ENCODE measurements at places on chromosomes 5 and 9.

DNA sequence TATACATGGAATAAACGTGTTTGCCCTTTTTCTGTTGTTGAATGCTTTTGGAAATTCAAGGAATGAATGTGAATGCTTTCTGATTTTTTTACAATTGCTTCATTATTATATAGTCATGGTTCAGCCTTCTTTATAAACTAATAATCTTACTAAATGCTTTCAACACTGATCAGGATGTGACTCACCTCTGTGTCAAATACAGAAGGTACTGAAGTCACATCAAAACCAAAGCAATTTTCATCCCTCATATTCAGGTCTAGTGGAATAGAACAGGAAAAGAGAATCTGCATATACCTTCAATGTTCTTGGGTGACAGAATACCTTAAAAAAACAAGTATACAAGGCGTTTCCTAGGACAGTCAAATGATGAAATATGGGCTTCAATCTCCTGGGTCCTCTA, 170.7 kb downstream of the PDE4D start:
- no peak for DNase-seq

DNA sequence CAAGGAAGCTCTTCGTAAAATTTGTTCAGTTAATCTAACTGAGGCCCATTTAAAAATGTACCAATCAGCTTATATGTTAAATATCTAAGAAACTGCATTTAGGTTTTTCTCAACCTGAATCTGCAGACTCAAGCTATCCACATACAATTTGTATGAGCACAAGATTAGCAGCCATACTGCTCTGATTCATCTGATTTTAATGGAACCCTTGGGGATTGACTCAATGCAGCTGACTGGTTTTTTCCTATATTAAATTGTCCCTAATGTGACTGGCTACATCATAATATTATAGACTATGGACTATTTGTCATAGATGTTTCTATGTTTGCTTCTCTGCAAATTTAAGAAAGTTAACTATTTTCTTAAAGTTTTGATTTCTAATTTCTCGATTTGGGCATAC, 451.0 kb upstream of the TUSC1 start:
- DNase-seq, result no peak

DNA sequence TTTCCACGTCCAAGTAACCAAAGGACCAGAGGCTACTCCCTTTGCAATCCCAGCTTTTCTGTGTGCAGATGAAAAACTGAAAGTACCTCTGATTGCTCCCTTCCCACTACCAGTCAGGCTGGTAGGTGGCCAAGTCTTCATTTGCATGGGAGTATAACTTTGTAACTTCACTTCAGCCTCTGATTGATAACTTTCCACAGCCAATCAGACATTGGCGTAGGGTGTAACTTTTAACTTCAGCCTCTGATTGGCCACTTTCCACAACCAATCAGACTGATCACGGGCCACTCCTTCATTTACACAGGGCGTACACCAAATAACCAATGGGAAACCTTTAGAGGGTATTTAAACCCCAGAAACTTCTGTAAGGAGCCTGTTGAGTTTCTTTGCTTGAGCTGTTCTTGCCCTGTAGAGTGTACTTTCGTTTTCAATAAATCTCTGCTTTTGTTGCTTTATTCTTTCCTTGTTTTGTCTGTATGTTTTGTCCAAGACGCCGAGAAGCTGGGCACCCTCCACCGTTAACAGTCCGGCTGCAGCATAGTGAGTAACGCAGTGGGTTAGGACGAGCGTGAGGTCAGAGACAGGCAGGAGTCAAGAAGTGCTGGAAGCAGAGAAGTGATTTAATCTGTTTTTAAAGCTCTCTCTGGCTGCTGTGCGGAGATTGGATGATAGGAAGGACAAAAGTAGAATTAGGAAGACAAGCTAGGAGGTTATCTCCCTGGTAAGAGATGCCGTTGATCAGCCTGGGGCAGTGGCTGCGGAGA, 3.5 kb upstream of the EXOSC2 start:
- no peak for DNase-seq

DNA sequence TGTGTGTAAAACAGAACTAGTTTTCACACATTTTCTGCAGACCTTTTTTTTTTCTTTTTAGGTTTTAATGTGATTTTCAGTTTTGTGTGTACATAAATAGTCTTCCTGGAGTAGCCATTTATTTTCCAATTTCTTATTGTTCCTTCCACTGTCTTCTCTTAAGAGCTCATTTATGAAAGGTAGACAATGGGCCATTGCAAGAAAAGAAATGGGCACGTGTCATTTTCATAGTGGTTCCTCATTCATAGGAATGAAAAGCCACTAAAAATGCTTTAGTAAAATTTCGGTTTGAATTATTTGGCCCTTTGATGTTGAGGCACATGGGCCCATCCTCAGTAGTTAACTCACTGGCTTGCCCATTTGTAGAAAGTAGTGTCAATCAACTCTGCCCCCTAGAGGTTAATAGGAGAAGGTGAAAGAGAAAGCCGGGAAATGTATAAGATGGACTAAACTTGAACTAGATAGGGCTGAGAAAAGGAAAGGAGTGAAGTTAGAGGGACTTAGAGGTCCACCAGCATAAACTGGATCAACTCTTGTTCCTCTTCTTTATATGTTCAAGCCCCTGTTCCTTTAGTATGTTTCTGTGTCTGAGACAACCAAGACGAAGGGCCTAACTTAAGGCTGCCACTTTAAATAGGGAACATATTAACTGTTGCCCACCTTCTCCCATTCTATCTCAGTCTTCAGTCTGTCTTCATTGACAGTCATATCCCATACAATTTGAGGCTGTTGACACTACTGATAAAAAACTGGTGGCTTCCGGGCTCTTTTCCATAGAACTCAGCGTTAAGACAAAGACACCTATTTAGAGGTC, 72.6 kb downstream of the SMARCA2 start:
- DNase-seq, result peak; percentile 63

DNA sequence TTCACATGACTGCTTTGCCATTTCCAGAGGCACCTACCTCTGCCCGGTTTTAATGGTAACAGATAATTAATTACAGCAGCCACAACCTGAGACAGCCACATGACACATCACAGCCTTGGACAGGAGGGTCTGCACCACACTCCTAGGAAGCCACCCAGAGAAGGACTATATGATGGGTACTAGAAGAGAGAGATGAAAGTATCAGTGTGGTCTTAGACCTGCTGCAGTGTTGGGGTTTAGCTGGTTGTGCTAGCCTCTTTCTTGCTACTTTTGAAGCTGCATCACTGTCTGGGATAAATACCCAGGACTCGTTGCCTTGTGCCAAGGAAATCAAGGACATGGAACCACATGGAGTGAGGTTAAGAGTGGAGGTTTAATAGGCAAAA, 266.4 kb downstream of the ICE1 start:
- DNase-seq, result no peak

- DNase-seq, result no peak
These were observed 32.1 kb upstream of the FCN1 start for GRCh38 chr9:134949681-134950385.

GRCh38 chr9:117073539-117074341, 341.1 kb downstream of the ASTN2 start:
- peak; percentile 3 for DNase-seq

DNA sequence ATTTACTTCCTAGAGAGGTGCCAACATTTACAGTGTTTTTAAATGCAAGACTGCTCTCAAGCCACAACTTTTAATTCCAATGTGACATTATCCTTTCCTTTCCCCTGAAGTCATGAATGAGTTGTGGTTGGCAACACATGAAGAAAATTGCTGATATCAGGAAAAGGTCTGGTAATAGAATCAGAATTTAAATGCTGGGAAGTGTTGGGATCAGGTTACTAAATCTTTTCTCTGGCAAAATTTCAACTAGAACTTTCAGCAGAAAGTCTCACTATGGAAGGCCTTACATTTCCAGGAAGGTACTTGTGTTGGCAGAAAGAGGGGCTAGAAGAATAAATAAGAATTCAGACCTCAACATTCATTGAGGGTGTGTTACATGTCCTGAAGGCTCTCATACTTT, 10.6 kb upstream of the SLC44A1 start:
- no peak for DNase-seq

GRCh38 chr9:111728617-111729366, 65.9 kb downstream of the SHOC1 start:
- DNase-seq, result no peak

- DNase-seq, result peak; percentile 75
These were observed 227.3 kb upstream of the DAB2 start for GRCh38 chr5:39652036-39652435.

- no peak for DNase-seq
These were observed 859.2 kb upstream of the SEMA6A start for GRCh38 chr5:117433818-117434217.

- peak; percentile 31 for DNase-seq
These were observed 144.5 kb downstream of the GCNT1 start for GRCh38 chr9:76603448-76603895.

GRCh38 chr9:87524061-87524460, 26.4 kb downstream of the DAPK1 start:
- no peak for DNase-seq

- DNase-seq, result no peak
These were observed 2.9 kb upstream of the CAMSAP1 start for GRCh38 chr9:135910216-135910615.

GRCh38 chr9:35115680-35116538, at the start of gene ATOSB:
Gene ATOSB (minus strand): TSS chr9:35115862. CDS start chr9:35108274, 7,588 bp downstream.
- DNase-seq, result peak; percentile 94

DNA sequence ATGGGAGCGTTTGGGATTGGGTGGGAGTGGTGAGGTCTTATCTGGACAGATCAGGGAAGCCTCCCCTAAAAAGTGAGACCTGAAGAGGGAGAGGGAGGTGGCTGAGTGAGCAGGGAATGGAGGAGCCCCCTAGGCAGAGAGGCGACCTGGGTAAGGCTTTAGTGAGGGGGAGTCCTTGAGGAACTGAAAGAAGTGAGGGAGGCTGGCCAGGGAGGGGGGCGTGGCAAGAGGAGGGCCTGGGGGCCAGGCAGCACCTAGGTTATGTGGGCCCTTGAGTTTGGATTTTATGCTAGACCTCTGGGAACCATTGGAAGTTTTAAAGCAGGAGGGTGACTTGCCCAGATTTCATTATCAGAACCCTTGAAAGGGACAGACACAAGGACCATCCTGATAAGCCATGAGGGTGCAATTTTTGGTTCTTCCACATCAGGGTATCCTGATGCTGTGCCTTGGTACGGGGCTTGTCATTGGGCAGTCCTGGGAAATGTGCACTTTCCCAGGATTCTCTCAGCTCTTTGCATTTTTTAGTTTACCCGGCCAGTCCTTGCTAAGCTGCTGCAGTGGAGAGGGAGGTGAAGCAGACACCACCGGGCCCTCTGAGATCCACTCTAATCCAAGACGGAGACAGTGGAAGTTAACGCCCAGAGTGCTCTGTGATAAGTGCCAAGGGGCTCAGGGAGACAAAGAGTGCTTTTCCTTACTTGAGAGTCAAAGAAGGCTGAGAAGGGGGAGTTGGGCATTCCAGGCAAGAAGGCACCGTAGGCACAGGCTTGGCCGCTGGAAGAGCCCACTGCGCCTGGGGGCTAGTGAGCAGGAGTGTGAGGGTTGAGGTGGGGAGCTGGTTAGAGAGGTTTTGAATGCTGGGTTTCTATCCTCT, 16.1 kb downstream of the GSN start:
- no peak for DNase-seq

DNA sequence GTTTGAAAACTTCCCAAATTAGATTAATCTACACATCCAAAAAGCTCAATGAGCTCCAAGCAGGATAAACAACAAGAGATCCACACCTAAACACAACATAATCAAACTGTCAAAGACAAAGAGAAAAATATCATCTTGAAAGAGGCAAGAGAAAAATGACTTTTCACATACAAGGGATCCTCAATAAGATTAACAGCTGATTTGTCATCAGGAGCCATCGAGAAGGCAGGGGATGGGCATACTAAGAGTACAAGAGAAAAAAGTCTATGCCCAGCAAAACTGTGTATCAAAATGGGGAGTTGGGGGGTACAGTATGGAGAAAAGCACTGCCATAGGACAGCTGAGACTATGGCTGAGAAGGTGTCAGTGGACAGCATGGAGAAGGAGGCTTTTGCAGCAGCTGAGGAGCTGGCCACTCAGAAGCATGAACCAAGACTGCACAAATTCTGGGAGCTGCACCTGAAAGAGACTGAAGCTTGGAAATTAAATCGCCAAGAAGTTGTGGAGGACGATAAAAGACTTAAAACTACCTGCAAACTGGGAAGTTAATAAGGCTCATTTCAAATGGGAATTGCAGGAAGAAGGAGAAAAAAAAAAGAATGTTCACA, 20.9 kb downstream of the DNAJB5 start:
- no peak for DNase-seq

GRCh38 chr5:31382051-31382878, 149.6 kb downstream of the DROSHA start:
- DNase-seq, result no peak

DNA sequence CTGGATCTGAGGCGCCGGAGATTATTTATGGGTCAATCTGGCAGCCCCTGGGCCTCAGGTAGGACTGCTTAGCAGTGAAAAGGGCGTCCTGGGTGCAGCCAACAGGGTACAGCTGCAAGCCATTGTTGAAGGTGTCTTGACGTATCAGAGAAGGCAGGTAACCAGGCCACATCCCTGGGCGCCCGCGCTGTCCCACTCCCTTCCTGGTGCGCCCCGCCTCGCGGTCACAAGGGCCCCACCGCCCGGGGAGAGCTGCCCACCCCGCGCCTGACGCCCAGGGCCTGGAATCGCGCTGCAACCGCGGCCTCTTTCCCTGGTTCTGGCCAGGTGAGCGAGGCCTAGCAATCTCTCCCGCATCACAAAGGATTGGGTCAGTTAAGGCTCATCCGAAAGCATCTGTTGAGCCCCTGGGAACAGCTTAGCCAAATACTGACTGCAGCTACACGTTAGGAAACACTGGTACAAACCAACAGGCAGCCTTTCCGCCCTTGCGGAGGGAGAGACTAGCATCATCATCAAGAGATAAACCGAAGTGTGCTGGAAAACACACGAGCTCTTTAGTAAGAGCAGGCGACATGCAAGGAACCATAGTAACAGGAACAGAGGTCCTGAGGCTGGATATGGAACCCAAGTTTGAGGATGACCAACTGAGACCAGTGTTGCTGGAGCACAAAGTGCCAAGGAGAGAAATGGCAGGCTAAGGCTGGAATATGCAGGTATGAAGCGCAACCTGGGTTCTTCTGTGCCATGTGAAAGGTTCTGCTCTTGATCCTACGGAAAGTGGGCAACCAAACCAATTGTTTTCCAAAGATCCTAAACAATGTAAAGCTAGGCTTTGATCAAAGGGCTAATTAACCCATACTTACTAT, 3.6 kb downstream of the RPS23 start:
- no peak for DNase-seq

- no peak for DNase-seq
These were observed 12.0 kb upstream of the TOR2A start for GRCh38 chr9:127746959-127747569.

Data from AML-193 (cell line).